Posterior cingulate gyrus (tissue), 11 donors: ENCODE measurements at places on chromosomes 4 and X.

DNA sequence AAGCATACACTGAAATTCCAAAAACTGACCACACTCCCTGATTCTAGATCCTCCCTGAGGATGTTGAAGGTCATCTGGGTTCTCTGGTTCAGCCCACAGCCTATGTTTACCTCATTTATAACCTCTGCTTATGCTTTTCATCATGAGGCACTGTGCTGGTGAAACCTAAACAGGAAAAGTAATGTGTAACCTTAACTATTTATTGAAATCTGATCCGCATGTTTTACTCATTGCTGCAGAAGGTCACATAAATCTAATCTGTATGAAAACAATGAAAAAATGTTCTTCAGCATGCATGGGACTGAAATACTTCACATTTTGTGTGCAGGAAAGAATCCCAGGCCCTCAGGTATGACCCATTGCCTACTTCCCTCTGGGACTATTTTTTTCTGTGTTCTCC, 30.3 kb downstream of the UCHL1 start:
- no peak for DNase-seq

- no peak for DNase-seq
Observed at GRCh38 chrX:131746491-131746968, 202.7 kb downstream of the OR13H1 start.

DNA sequence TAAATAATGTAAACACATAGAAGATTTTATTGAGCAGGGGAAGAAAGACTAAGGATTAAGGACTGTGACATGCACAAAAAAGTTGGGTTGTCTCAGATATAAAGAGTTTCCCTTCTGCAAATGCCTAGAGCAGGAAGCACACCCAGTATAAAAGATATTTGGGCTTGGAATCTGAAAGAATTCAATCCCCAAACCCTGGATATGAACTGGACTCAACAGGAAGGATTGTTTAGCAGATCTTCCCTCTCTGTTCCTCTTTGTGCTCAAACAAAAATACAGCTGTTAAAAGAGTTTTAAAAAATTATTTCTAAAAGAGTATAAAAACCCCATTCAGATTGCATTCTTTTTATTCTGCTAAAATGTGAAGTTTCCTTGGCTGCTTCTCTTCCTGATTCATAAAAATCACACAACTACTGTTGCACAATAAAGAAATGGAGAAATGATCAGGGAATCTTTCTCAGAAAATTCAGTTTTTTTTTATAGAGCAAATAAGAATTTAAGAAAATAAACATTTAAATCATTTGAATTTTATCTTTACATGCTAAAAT, 71.4 kb downstream of the PDLIM5 start:
- DNase-seq: no peak

- no peak for DNase-seq
Observed at GRCh38 chr4:109294006-109294405, 8.5 kb downstream of the COL25A1 start.

GRCh38 chr4:136390824-136391223, 1141.5 kb downstream of the PCDH18 start:
- DNase-seq: no peak
